ENCODE measurements at places on chromosomes 11 and 22.
A peak's percentile ranks its signal among the peaks of the same experiment; 100 is the strongest.

- no peak for DNase-seq
These were observed 83.7 kb downstream of the TRAF6 start for GRCh38 chr11:36426226-36426848.

DNA sequence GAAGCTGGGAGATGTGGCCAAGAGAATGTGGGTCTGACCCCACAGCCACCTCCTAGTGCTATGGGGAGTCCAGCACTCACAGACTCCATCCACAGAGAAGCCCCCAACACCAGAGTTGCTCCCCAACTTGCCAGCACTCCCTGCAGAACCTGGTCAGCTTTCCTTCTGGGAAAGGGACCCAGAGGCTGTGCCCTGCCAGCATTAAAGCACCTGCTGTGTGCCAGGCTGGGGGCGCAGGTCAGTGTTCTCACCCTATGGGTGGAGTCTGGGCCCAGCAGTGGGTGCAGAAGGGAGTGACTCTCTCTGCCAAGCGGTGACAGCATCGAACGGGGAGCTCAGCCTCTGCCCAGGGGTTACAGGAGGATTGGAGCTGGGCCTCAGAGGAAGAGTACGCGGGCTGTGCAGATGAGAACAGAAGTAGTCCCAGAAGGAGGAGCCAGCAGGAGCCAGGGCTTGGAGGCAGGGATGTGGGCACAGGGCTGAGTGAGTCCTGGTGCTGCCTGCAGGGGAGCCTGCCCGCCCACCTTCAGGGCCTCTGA lies 114.4 kb downstream of the MPPED1 start:
- DNase-seq = no peak

- no peak for DNase-seq
These were observed 6.1 kb upstream of the SIGIRR start for GRCh38 chr11:420911-421321.

DNA sequence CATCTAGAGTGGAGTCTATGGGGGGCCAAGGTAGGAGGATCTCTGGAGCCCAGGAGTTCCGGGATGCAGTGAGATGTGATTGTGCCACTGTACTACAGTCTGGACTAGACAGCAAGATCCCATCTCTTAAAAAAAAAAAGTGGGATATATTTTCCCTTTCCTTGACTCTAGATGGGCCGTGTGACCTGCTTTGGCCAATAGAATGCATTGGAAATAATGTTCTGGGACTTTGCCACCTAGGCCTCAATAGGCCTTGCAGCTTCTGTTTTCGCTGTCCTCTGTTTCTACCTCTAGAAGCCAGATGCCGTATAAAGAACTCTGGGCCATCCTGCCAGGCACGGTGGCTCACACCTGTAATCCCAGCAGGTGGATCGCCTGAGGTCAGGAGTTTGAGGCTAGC lies 3.6 kb downstream of the C11orf86 start:
- no peak for DNase-seq

- DNase-seq = no peak
These were observed 100.0 kb downstream of the RPS6KA4 start for GRCh38 chr11:64458997-64459396.

DNA sequence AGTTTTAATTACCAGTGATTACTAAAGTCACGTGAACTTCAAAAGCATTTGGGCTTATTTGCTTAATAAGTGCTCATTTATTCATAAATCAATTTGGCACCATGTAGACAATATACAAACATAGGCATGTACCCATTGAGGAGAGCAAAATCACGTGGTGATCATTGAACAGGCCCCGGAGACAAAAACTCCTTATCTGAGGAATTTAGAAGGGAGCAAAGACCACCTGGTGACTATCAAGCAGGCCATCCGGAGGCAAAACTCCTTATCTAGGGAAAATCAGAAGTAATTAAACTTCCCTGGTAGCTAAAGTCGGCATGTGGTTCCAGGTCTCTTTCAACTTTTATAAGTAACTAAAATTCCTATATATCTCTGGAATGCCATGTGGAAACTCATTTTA lies 5.7 kb upstream of the BTBD10 start:
- no peak for DNase-seq

- DNase-seq = no peak
These were observed 6.6 kb downstream of the RASSF10 start for GRCh38 chr11:13015753-13016152.

DNA sequence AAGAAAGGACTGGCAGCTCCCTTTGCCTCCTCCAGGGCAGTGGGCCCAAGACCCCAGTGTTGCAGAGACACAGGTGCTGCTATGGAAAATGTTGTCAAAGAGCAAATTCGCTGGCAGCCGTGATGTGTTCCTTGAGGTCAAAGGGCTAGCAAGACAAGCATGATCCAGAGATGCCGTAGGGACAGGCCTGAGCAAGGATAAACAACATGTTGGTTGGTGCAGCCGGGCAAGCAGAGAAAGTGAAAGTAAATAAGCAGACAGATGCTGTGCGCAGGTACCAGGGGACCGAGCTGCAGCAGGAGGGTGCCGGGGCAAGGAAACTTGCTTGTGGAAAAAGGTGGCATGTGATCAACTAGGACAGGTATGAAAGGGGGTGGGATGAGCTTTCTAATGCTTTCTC lies 125.5 kb upstream of the NECTIN1 start:
- no peak for DNase-seq

GRCh38 chr22:30308093-30308492 lies 18.6 kb downstream of the TBC1D10A start:
- no peak for DNase-seq

DNA sequence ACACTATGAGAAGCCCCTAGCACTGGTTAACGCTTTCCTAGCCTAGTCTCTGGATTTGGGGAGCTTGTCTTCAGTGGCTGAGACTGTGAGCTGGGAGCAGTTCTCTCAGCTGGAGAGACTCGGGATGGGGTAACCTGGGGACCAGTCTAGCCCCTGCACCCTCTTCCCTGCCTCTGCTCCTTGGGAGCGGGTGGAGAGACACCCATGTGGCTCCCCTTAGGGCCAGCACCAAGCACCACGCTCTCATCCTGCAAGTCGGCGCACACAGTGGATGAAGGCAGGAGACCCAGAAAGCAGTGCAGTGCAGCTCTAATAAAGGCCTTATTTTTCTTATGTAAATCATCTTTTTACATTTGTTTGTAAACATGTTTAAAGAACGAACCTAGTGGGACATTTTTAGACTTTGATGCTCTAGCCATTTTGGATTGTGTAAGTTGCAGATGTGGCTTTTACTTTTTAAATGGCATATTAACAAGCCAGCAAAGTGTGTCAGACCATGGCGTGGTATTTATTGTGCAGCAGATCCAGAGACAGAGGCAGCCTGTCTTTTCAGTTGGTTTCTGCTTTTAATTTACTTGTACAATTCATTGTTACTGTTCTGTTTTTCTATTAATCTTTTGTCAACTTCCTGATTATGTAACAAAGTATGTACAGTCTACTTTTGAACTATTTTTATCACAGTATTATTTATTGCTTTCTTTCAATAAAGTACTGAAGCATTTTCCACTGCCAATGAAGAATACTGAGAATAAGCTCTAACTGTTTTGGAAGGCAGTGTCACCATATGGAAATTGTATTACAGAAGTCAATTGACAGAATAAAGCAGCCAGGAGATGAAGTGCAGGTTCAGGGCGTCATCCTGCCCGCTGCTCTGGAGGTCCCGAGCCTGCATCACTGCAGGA lies 14.4 kb upstream of the CTTN start:
- no peak for DNase-seq

GRCh38 chr11:73946798-73947458 lies 3.9 kb upstream of the DNAJB13 start:
- DNase-seq = no peak

DNA sequence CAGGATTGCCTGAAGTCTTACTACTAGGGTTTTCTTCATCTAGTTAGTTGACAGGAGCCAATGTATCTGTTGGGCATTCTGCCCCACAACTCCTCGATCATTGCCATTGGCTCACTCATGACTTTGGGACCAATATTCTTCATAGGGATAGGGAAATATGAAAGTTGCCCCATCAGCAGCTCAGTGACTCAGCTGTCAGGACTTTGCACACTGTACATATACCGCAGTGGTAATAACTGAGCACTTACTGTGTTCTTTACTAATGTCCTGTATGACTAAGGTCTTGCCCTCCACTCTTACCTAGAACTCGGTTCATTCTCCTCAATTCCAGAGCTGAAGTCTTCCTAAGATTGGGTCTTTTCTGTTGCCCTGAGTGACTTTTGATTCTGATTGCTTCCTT lies 46.8 kb upstream of the PGR start:
- no peak for DNase-seq

DNA sequence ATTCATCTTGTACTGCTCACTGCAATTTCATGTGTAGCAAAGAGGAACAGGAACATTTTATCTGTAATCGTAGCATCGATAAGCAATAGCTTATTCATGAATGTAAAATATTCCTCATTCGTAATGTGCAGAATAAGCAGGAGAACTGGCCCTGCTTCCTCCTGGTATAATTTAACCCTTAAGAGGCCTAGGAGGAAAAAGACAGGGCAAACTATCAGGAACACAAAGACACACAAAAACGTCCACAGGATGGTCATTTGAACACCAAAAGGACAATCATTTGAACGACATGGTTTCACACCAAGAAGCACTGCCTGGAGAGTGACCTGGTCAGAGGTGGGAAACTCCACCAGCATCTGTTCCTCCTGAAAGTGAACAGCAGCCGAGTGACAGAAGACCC lies 63.9 kb downstream of the AHNAK start:
- DNase-seq = no peak

DNA sequence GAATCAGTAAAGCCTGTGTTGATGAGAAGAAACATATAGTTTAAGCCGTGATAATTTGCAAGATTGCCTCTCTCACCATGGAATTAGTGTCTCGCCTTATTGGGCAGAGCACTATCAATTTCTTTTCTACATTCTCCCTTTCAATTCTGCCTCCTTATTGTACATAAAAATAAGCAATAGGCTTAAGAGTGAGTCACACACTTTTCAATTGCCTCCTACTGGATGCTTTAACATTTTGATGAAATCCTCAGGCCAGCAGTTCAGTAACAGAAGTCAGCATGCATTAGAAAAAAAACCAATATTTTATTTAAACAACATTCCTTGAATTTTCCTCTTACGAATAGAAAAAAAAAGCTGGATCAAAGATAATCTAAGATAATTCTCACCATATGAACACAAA lies 33.8 kb upstream of the VWA5A start:
- no peak for DNase-seq

- DNase-seq = no peak
These were observed at the start of gene IGF2 for GRCh38 chr11:2139123-2139521. TSS of gene IGF2 (minus strand) at chr11:2139389. CDS start at chr11:2135523, 3,866 bp downstream.

DNA sequence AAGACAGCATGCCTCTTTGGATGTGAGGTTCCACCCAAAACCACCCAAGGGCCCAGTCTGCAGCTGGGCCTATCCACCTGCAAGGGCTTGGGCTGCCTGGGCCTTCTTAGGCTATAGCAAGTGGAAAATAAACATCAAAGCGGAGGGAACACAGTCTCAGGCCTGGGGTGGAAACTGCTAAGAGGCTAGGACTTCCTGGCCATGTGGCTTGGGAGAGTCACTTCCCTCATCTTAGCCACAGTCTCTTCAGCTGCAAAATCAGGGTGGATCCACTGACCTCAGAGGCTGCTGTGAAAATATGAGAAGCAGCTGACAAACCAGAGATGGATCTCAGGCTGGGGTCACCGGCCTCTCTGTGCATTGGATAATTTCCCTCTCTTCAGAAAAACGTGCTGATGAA lies 30.6 kb upstream of the TFIP11 start:
- no peak for DNase-seq

- no peak for DNase-seq
These were observed 168.8 kb upstream of the ISX start for GRCh38 chr22:34897126-34897525.

DNA sequence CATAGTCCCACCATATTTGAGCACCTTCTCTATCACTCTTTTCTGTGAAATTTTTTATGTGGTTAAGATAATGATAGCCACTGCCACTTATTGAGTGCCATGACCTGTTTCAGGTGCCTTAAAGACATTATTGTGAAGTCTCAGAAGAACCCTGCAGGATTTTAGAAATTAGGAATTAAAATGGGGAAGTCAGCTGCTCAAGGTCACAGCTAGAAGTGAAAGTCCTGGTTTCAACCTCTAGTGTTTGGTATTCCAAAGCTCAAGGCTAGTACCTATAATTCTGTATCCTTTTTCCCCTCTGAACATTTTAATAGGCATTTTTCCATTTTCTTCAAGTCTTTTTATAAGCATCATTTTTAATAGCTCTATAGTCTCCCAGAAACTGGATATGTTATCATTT lies 9.0 kb upstream of the RRM1 start:
- DNase-seq = no peak

DNA sequence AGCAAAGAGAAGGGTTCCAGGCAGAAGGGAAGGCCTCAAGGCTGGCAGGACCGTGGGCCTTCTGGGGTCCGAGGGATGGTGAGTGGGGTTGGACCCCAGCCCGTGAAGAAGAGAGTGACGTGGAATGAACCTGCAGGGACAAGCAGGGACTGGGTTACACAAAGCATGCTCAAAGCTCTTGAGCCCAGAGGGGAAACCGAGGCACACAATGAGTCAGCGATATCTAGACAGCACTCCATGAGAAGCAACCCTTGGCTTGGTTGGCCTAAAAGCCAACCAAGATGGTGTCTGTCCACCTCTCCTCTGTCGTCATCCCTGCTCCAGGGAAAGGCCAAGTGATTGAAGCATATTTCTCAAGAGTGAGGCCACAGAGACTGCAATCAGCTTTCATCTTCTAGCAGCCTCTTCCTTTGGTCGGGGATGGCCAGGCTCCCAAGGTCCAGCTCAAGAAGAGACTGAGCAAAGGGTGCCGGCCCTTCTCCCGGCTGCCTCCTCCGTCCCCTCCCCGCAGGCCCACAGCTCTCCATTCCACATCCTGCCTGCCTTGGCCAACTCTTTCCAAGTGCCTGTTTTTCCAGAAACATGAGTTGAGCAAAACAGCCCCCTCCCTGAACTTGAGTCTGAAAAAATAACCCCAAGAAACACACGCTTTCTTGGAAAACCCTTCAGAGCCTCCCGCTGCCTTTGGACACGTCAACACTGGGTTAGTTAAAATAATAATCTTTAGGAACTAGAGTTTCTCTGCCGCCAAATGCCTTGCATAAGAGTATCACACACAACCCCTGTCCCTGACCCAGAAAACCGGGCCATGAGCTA lies 556.6 kb downstream of the MIAT start:
- no peak for DNase-seq

- DNase-seq = peak; percentile 24
These were observed 7.5 kb downstream of the CRYBB1 start for GRCh38 chr22:26610072-26610958.

Data from hippocampal formation (tissue), 2 donors.